HepG2 (cell line): ENCODE measurements at places on chromosomes 7 and 10. TPM values are rescaled to one million over a fixed set of nuclear protein-coding genes. Genes with fewer than 3 reads are reported as not detected.

ADO gene
- 15.9 and 16.5 TPM in 2 replicates for total RNA-seq

GLI3 gene
- total RNA-seq = not detected in 2 replicates

TDRD1 gene
- not detected in 2 replicates for total RNA-seq

CYP26C1 gene
- total RNA-seq = 0.02 TPM in 1 of 2 replicates, not detected in the other

AEBP1 gene
- total RNA-seq = 0.22 TPM in 1 of 2 replicates, not detected in the other

TMEM229A gene
- total RNA-seq = not detected in 2 replicates

SLC16A9 gene
- total RNA-seq = 0.07 and 0.09 TPM in 2 replicates

FAM25A gene
- not detected in 2 replicates for total RNA-seq

CUZD1 gene
- total RNA-seq = 0.29 and 0.34 TPM in 2 replicates

OPN4 gene
- not detected in 2 replicates for total RNA-seq

CDHR1 gene
- 0.04 TPM in 1 of 2 replicates, not detected in the other for total RNA-seq

PHYHIPL gene
- 40.6 and 55.7 TPM in 2 replicates for total RNA-seq

PTCD1 gene
- 4.7 and 8.4 TPM in 2 replicates for total RNA-seq

GTF2IRD2 gene
- 4.4 and 6.5 TPM in 2 replicates for total RNA-seq

BTBD16 gene
- 3.6 and 5.0 TPM in 2 replicates for total RNA-seq

GRB10 gene
- total RNA-seq = 6.8 and 8.3 TPM in 2 replicates

ATRNL1 gene
- 0.04 TPM in 1 of 2 replicates, not detected in the other for total RNA-seq

CRTAC1 gene
- not detected in 2 replicates for total RNA-seq

ABCB1 gene
- 25.9 and 42.8 TPM in 2 replicates for total RNA-seq

DGKI gene
- 0.09 TPM in 1 of 2 replicates, not detected in the other for total RNA-seq

NPSR1 gene
- total RNA-seq = not detected in 2 replicates

ATOH7 gene
- 0.07 TPM in 1 of 2 replicates, not detected in the other for total RNA-seq

DDX50 gene
- total RNA-seq = 38.2 and 56.3 TPM in 2 replicates

GPR158 gene
- total RNA-seq = not detected in 2 replicates

JAKMIP3 gene
- 0.04 and 0.11 TPM in 2 replicates for total RNA-seq

SPDYE11 gene
- not detected in 2 replicates for total RNA-seq

DHTKD1 gene
- total RNA-seq = 9.6 and 10.7 TPM in 2 replicates

SEMA3D gene
- 0.07 TPM in 1 of 2 replicates, not detected in the other for total RNA-seq

SLC18A3 gene
- not detected in 2 replicates for total RNA-seq

NAT16 gene
- total RNA-seq = not detected in 2 replicates

GTPBP10 gene
- total RNA-seq = 38.7 and 54.6 TPM in 2 replicates

GNG11 gene
- total RNA-seq = not detected in 2 replicates

HYAL4 gene
- total RNA-seq = not detected in 2 replicates

METTL27 gene
- total RNA-seq = 1.2 and 2.0 TPM in 2 replicates

CHST3 gene
- 13.4 and 18.7 TPM in 2 replicates for total RNA-seq

NEBL gene
- total RNA-seq = not detected in 2 replicates

HACD1 gene
- total RNA-seq = 31.7 and 47.6 TPM in 2 replicates

IMPDH1 gene
- total RNA-seq = 18.4 and 22.8 TPM in 2 replicates

KAZALD1 gene
- 18.0 and 27.7 TPM in 2 replicates for total RNA-seq

CREB5 gene
- total RNA-seq = 0.38 and 0.45 TPM in 2 replicates

CAMK2G gene
- total RNA-seq = 13.0 and 15.9 TPM in 2 replicates

IL2RA gene
- not detected in 2 replicates for total RNA-seq

CALCR gene
- not detected in 2 replicates for total RNA-seq

WNT8B gene
- 0.07 TPM in 1 of 2 replicates, not detected in the other for total RNA-seq

CFAP69 gene
- total RNA-seq = 2.7 and 4.0 TPM in 2 replicates

TEX36 gene
- total RNA-seq = not detected in 2 replicates

ANXA8 gene
- not detected in 2 replicates for total RNA-seq

SLC26A5 gene
- 0.11 TPM in 1 of 2 replicates, not detected in the other for total RNA-seq

PNLIPRP3 gene
- total RNA-seq = not detected in 2 replicates

LBX1 gene
- not detected in 2 replicates for total RNA-seq

FAM131B gene
- 0.07 TPM in 1 of 2 replicates, not detected in the other for total RNA-seq

ELN gene
- total RNA-seq = 0.08 and 0.15 TPM in 2 replicates

HECTD2 gene
- total RNA-seq = 5.1 and 5.2 TPM in 2 replicates

FAM25C gene
- total RNA-seq = not detected in 2 replicates

FAM25G gene
- not detected in 2 replicates for total RNA-seq

SYT15 gene
- total RNA-seq = 0.24 and 0.38 TPM in 2 replicates

PGAM2 gene
- total RNA-seq = 0.22 TPM in 1 of 2 replicates, not detected in the other

MYL10 gene
- total RNA-seq = not detected in 2 replicates
